Bronchial epithelial cell (primary cell): ENCODE measurements at places on chromosomes 5 and 9. TPM values are rescaled to one million over a fixed set of nuclear protein-coding genes. Genes with fewer than 3 reads are reported as not detected.

GRCh38 chr9:8845376-8845775 lies 1045.8 kb upstream of the DMAC1 start:
- no peak for DNase-seq

DNA sequence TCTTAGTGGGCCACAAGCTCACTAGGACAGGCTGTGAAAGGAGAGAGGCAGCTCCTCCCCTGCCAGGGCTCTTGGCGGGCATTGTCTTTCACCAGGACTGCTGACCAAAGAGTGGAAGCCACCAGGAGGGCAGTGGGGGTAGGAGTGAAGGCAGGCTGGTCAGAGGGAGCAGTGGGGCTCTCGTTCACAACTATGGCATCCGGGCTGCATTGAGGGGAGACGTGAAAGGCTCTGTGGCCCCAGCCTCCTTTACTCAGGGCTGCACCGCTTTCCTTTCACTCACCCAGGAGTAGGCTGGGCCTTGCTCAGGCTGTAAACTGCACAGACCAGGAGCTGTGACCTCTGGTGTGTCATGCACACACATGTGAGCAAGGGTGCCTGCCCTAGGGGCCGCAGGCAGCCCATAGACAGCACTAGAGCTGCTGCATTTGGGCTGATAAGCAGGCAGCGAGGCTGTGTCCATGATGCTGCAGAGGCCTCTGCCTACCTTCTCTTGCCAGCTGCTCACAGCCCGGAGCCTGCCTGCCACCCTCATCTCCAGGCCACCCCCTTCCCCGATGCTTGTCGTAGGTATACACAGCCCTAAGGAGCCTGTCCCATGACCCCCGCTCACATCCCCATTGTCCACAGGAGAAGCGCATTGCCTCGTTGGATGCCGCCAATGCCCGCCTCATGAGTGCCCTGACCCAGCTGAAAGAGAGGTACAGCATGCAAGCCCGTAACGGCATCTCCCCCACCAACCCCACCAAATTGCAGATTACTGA lies 130.4 kb downstream of the DAB2IP start:
- DNase-seq, result no peak

DNA sequence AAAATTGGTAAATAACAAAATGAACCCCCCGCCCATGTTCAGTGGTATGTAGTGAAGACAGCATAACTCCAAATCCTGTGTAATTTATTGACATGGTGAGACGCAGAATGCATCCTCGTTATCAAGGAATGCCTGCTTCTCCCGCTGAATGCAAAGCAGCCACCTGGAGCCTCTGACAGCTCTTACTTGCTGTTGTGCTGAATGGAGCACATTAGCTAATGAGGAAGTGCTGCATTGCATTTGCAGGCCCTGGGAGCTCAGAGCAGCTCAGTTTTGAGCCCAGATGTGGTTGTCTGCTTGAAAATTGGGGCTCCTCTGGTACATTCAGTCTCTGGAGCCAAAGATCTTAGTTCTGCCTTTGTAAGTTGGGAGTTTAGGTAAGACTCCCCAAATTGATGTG lies 28.9 kb downstream of the PLAC8L1 start:
- DNase-seq, result no peak

ACSL6 gene
- 0.13 and 0.26 TPM in 2 replicates for total RNA-seq

GRCh38 chr9:84151236-84151635 lies 170.6 kb downstream of the RMI1 start:
- DNase-seq, result no peak

SELENOP gene
- total RNA-seq, result 5.8 and 17.3 TPM in 2 replicates
